Hepatic stellate cell (primary cell): ENCODE measurements at places on chromosomes 7 and 10.

GRCh38 chr7:80082213-80082612 lies 52.4 kb upstream of the GNAI1 start:
- no peak for DNase-seq

- peak; percentile 47 for DNase-seq
These were observed 233.1 kb upstream of the FZD8 start for GRCh38 chr10:35875016-35875676.

GRCh38 chr7:46781901-46782439 lies 799.9 kb downstream of the TNS3 start:
- no peak for DNase-seq

GRCh38 chr7:35630024-35630972 lies 64.6 kb downstream of the HERPUD2 start:
- DNase-seq = peak; percentile 15

- no peak for DNase-seq
These were observed 1.3 kb downstream of the REPIN1 start for GRCh38 chr7:150369748-150370501.

DNA sequence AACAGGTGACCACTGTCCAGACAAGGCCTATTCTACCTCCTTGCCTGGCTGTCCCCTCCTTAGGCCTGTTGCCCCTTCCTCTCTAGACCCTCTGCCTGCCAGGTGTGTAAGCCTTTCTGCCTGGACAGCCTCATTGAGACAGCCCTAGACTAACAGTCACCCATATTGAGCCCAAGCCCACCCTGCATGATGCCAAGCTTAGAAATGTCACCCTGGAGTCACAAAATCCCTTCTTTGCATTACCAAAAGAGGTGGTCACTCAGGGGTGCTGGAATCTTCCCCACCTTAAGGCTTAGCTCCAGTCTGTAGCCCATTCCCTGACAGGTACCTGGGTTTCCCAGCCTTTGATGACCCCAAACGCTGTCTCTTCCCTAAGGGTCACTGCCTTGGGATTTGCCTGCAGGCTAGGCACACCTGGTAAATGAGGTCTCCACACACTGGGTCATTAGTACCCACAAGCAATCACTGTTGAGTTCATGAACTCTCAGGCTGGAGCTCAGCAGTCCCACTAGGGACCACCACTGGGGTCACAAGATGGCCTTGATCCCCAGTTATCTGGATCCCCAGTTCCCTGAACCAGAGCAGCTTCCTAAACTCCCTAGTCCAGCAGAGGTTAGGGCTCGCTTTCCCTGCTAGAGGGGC lies 54.9 kb upstream of the CAMK2B start:
- no peak for DNase-seq

- no peak for DNase-seq
These were observed 5.4 kb upstream of the PPP1R9A start for GRCh38 chr7:94901981-94902380.

GRCh38 chr10:118311505-118311904 lies 30.6 kb downstream of the FAM204A start:
- no peak for DNase-seq

GRCh38 chr7:87416682-87417587 lies 58.5 kb downstream of the ABCB4 start:
- peak; percentile 4 for DNase-seq

DNA sequence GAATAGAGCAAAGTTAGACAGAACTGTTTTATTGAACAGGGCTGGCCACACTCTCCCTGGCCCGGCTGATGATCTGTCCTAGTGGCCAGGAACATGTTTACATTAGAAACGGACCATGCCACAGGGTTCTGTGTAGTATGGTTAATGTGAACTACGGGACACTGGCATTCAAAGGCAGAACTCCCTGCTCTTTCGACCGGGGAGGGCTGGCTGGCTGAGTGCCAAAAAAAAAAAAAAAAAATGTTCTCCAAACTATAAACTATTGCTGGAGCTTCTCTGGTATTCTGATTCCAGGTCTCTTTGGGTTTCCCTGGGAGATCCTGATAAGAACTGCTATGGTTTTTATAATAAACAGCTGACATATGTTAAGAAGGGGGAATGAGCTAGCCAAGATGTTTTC lies 1262.6 kb upstream of the SORCS1 start:
- no peak for DNase-seq

DNA sequence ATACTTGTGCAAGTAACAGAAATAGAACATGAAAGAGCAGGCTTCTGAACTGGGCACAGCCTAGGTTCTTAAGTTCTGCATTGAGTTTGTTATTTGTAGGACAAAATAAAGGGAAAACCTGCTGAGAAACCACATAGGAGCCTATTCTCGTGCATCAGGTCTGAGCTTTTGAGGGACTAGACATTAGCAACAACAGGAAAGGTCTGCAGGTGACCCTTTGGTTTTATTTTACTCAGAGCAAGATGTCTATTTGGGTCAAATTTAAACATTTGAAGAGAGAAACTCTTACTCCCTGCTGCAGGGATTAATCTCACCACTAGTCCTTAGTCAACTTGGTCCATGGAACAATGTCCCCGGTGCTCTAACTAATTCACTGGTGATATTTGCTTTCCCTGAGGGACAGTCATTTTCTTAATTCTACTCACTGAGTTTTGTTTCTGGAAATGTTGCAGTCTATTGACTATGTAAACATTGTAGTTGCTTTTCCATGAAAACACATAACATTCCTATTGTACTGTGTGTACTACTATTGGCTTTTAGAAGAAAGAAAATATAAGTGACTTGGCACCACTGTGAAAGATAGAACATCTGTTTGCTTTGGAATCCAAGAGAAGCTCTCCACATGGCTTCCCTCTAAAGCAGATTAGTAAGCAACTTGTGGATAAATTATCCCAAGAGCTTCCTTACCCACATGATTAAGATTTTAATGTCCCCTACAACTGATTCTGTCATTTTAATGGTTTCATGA lies 108.2 kb downstream of the CHRM2 start:
- no peak for DNase-seq

DNA sequence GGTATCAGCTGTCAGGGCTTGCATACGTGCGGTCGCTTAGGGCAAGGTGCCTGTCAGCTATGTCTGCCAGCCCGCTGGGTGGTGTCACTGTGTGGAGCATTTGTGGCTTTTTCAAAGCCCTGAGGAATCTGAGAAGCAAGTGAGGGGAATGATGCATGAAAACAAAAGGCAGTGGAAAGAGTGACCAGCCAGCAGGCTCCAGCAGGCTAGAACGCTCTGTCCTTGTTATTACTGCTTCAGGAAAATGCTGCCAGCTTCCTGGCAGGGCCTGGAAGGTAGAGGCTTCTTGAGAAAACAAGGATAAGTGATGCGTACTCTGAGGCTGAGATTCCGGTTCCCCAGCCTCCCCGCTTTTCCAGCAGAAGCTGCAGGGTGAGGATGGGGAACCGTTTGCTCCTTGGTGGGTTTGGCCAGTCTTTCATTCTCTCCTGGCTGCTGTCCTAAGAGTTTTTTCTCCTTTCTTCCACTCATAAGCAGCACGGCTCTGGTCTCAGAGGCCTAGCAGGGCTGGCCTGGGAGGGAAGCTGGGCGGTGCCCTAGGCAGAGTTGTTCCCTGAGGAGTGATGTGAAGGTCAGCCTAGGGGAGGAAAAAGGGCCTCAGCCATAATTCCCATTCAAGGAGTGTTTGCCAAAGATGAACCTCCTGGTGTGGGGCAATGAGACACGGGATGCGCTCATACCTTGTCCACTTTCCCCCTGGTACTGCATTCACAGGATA lies 42.8 kb upstream of the MKLN1 start:
- DNase-seq = no peak

GRCh38 chr7:27846388-27846787 lies 106.4 kb downstream of the TAX1BP1 start:
- DNase-seq = no peak

- DNase-seq = no peak
These were observed 90.3 kb downstream of the JMJD1C start for GRCh38 chr10:63375458-63375857.

- DNase-seq = peak; percentile 3
These were observed 26.6 kb downstream of the FAM3C start for GRCh38 chr7:121369462-121369861.

GRCh38 chr10:17650416-17650815 lies 6.5 kb downstream of the STAM start:
- no peak for DNase-seq

GRCh38 chr10:122421742-122422141 lies 32.7 kb upstream of the ARMS2 start:
- DNase-seq = no peak

- DNase-seq = no peak
These were observed 546.4 kb upstream of the C7orf33 start for GRCh38 chr7:148044173-148044572.

GRCh38 chr7:158312789-158313188 lies 274.8 kb downstream of the PTPRN2 start:
- no peak for DNase-seq

DNA sequence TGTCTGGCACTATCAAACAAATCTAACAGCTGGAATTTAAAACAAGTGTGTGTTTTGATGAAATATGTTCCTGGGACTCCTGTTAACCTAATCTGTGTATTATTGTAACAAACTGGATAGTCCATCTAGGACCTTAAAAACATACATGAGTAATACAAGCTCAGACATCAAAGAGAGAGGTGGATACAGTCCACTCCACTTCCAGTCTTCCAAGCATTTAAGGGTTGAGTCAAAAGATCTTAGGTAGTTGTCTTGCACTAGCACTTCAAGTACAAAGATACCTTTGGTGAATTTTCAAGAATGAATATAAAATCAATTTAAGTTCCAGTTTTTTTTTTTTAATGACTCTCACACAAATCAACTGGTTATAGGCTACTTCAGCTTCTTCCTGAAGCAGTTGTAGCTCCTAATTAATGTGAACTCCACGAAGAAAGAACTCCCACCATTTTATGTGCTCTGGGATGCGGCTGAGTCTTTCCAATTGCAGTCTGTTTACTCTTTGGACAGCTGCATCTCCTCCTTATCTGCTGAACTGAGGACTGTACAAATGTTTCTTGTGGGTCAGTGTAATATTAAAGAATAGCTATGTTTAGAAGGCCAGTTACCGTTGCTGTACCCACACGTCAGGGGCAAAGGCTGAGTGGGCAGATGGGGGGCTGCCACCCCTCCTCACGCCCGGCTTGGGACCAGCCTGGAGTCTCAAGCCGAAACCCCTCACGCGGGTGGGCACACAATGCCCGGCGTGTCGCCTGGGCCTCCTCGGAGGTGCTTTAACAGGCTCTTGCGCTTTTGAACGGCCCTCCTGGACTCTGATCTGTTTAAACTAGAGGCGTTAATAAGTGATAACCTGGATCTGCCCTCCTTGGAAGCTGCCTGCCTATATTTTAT lies 2.9 kb upstream of the IGF2BP3 start:
- DNase-seq = no peak

DNA sequence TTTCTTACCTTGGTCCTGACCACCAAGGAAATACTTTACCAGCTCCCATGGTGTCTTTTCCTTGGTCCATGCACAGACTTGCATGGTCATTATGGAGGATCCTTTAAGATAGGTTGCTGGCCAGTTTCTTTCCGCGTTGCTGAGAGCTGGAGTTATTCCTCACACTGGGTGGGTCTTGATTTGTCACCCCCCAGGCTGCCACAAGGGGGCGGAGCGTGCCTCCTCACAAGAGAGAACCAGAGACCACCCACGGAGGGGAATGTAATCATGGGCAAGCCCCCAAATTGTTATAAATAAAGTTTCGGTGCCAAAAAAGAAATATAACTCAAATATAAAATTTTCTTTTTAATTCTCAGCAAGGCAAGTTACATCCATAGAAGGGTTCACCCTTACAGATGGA lies 10.5 kb upstream of the TRIM24 start:
- no peak for DNase-seq

DNA sequence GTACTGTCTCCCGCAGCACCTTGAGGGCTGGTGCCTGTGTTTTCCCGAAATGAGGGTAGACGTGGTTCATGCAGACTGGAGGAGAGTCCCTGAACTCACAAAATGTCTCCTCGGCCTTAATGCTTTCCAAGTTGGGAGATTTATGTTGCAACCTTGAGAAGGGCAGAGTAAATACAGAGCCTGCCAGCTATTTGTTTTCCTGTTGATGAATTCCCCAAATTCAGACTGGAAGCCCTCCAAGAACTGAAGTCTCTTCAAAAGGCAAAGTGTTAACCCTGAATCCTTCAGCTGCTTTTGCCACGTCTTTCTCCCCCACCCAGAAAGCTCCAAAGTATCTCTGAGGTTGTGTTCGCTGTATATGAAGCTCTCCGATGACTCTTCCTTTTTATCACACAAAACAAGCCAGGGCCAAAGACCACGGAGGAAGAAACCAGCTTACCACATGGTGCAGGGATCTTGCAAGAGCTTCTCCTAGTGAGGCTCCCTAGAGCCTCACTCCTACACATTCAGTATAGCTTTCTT lies 254.7 kb upstream of the NFE2L3 start:
- no peak for DNase-seq

- DNase-seq = no peak
These were observed 29.8 kb downstream of the CDHR3 start for GRCh38 chr7:105992905-105993304.

- DNase-seq = no peak
These were observed 2.4 kb upstream of the CD36 start for GRCh38 chr7:80635998-80636397.

- DNase-seq = no peak
These were observed 239.3 kb upstream of the SEMA3C start for GRCh38 chr7:81158189-81158588.

DNA sequence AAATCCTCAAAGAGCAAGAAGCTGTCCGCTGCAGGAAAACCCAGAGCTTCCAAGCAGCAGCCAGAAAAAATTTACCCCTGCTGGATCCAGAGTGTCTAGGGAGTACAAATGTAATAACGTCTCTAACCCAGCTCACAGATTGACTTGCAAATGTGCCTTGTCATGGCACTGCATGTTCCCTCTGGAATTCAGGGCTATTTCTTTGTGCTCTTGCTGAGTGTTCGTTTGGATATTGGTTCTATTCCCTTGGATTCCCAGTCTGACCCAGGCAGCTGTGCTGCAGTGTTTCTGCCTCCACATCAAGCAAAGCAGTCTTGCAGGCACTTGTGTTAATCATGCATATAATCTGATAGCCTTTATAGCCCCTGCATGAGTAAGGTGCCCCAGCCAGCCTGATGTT lies 209.9 kb upstream of the GHITM start:
- no peak for DNase-seq

DNA sequence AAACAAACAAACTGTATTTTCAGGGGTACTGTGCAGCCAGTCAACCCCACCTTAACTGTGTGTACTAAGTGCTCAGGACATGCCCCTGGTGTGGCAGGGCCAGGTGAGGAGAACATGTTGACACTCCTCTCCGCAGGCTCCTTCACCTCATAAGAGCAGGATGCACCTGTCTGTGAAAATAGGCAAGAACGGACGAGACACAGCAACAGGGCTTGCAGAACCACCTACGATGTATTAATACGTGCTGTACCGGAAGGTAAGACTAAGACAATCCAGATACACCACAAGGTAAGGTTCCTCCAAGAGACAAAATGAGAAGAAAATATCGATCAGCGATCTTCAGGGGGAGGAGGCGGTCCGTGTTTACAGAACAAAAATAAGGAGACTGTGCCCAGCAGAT lies 65.8 kb upstream of the CAMK2B start:
- no peak for DNase-seq
